ENCODE measurements at places on chromosomes 7 and 10.

GRCh38 chr7:29975561-29975960, 14.0 kb downstream of the SCRN1 start:
- DNase-seq: no peak

GRCh38 chr7:83053965-83054364, 108.7 kb downstream of the PCLO start:
- DNase-seq: no peak

DNA sequence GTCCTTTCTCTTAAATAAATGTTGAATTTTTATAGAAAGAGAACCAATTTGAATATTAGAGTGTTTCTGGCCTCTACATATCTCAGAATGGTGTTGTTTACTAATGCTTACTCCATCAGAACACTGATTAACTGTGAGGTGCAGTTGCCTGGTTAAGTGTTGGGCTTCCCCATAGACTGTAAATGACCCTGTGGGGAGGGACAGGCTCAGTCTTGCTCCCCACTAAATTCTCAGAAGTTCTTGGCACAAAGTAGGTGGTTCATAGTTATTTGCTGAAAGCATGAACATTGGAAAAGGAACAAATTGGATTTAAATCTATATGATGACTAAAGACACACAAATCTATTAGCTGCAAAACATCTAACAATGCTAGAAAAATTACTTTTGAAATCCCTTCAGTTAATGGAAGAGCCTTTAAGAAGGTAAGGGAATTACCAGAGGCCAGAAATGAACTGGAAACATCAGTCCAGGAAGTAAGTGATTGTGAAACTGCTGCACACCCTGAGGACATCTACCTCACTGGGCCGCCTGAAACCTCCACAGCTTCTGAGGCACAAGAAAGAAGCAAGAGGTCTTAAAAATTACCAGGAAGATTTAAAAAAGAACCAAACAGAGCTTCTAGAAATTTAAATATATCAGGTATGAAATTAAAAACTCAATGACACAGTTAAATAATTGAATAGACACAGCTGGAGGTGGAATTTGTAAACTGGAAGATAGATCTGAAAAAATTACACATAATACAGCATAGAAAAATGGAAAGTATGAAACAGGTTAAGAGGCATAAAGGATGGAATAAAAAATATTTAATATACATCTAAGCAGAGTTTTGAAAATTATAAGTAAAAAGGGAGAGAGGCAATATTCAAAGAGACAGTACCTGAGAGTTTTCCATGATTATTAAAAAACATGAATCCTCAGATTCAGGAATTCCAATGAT, 17.8 kb upstream of the COMTD1 start:
- no peak for DNase-seq

DNA sequence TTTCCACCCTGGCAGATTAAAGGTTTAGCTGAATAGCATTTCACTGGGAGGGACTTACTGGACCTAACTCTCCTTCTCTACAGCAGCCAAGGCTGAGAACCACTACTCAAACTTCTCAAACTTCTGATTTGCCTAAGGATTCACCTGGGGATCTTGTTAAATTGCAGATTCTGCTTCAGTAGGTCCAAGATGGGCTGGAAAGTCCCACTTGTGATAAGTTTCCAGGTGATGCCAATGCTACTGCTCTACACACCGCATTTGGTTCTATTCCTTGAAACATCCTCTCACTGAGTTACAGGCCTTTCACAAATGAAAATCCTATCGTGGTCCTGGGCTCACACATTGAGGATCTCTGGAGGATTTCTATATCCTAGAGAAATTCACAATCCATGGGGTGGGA, 147.9 kb downstream of the CHCHD3 start:
- no peak for DNase-seq

GRCh38 chr7:105885387-105886111, 9.2 kb upstream of the ATXN7L1 start:
- DNase-seq: no peak

DNA sequence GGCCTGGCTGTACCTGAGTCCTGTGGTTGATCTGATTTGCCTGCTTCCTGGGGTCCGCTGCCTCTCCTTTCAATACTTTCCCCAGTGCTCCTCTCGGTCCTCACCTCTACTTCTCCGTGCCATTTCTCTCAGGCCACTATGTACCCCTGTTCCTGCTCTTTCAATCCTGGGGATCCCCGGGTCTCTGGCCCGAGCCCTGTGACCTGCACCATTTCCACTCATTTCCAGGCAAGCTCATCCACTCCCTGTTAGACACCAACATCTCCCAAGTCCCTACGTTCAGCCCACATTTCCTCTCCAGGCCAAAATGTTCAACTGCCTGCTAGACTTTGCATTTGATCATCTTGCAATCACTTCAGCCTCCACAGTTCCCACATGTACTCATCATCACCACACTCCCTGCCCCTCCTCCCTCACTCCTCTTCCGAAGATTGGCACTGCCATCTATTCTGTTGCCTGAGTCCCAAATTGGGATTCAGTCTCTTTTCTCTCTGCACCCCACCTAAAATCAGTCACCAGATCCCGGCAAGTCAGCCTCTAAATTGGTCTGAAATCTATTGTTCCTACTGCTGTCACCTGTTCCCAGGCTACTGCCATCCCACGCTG, 34.4 kb upstream of the ZMIZ1 start:
- no peak for DNase-seq
